ENCODE measurements at places on chromosomes 1 and 21. TPM values are rescaled to one million over a fixed set of nuclear protein-coding genes. Genes with fewer than 3 reads are reported as not detected.
A peak's percentile ranks its signal among the peaks of the same experiment; 100 is the strongest.

- H3K27ac ChIP-seq = no peak overlapping the region
- no peak for DNase-seq
- H3K27me3 ChIP-seq = no peaks in the 10 kb centered on the region
- no peaks in the 10 kb centered on the region for H3K36me3 ChIP-seq
- H3K4me3 ChIP-seq = no peak overlapping the region
These were observed 241.2 kb upstream of the ST6GALNAC5 start for GRCh38 chr1:76625886-76626678.

DNA sequence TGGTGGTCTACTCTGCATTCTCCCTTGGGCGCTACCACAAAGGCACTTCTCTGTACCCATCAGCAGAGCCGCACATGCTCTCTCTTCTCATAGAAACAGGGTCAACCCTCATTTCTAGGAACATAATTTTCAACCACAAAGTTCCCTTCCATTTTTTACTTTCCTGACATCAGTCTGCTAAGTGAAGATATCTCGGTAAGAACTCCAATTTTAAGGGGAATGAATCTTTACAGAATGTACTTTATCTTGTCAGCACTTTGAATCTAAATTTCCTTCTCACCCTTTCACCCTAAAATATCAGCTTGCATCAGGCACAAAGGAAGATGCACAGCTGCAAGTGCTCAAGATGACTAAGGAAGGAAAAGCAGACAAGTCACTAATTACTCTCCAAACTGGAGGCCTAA, 545.9 kb downstream of the SMYD3 start:
- H3K4me3 ChIP-seq = no peak overlapping the region
- no peak overlapping the region for H3K27ac ChIP-seq
- H3K36me3 ChIP-seq = no peaks in the 10 kb centered on the region
- DNase-seq = no peak
- H3K27me3 ChIP-seq = no peaks in the 10 kb centered on the region

GRCh38 chr1:26961826-26962225, 1.6 kb upstream of the KDF1 start:
- H3K4me3 ChIP-seq = no peak overlapping the region
- H3K27ac ChIP-seq = no peak overlapping the region
- no peaks in the 10 kb centered on the region for H3K36me3 ChIP-seq
- no peaks in the 10 kb centered on the region for H3K27me3 ChIP-seq
- no peak for DNase-seq
- no peaks in the 10 kb centered on the region for H3K4me1 ChIP-seq

- no peak overlapping the region for H3K27ac ChIP-seq
- no peaks in the 10 kb centered on the region for H3K27me3 ChIP-seq
- peak overlapping the region; percentile 23 for H3K4me3 ChIP-seq
- no peak for DNase-seq
- H3K36me3 ChIP-seq = no peaks in the 10 kb centered on the region
These were observed 898 bp downstream of the MFSD2A start for GRCh38 chr1:39955547-39956539.

- H3K27ac ChIP-seq = no peak overlapping the region
- H3K27me3 ChIP-seq = no peaks in the 10 kb centered on the region
- no peak for DNase-seq
- H3K4me1 ChIP-seq = no peaks in the 10 kb centered on the region
- H3K36me3 ChIP-seq = no peaks in the 10 kb centered on the region
- H3K4me3 ChIP-seq = no peak overlapping the region
These were observed 154.5 kb downstream of the ACTL8 start for GRCh38 chr1:17909634-17910033.

The TSSK3 gene
- 1.7 TPM for total RNA-seq

The CR1 gene
- total RNA-seq = 58.5 TPM
